Upper lobe of right lung (tissue), 1 donor: ENCODE measurements at places on chromosomes 4 and X. TPM values are rescaled to one million over a fixed set of nuclear protein-coding genes. Genes with fewer than 3 reads are reported as not detected.

HTRA3 gene
- total RNA-seq, result 25.0 TPM

IRS4 gene
- not detected for total RNA-seq

MAOA gene
- 176 TPM for total RNA-seq

MED14 gene
- 35.2 TPM for total RNA-seq

CRMP1 gene
- total RNA-seq, result 6.1 TPM

SLC39A8 gene
- total RNA-seq, result 470 TPM

TMEM192 gene
- total RNA-seq, result 26.5 TPM

NPY2R gene
- not detected for total RNA-seq

BMPR1B gene
- total RNA-seq, result 3.0 TPM

MAEA gene
- total RNA-seq, result 63.2 TPM

NOA1 gene
- total RNA-seq, result 14.5 TPM

MGARP gene
- 0.75 TPM for total RNA-seq

DGAT2L6 gene
- not detected for total RNA-seq

PAK3 gene
- 1.4 TPM for total RNA-seq

ADAMTS3 gene
- total RNA-seq, result 3.6 TPM

GCNA gene
- total RNA-seq, result 3.4 TPM

ZFYVE28 gene
- 16.6 TPM for total RNA-seq

CT55 gene
- not detected for total RNA-seq

ZNF182 gene
- total RNA-seq, result 5.0 TPM

TMEM35A gene
- total RNA-seq, result 1.5 TPM

BMX gene
- 3.6 TPM for total RNA-seq

HSD17B13 gene
- 1.7 TPM for total RNA-seq

CXorf51B gene
- total RNA-seq, result not detected

MMRN1 gene
- total RNA-seq, result 67.4 TPM
